ENCODE measurements at places on chromosomes 5 and 9.

DNA sequence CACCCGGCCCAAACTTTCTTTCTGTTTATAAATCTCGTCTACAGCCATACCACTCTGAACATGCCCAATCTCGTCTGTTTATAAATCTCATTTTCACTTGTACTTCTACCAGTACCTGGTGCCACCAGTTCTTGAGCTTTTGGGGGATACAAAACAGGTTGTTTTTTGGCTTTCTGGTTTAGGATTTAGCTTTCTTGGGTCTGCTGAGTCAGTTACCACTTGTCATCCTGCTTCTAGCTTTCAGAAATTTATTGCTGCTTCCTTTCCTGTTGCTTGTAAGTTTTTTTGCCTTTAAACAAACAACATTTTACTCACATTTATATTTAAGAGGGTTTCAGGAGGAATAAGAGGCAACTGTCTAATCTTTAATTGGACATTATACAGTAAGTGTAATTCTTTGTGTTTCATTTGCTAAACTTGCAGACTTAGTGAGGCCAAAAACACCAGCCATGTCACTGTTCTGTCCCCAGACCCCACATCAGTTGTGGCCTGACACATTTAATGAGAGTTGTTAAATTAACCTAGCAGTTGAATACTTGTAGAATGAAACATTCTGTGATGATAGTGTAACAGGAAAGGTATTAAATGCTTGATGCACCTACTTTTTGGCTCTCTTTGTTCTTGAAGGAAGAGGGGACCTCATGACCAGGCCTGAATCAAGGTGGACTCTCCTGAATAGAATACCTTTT, 11.8 kb downstream of the NDFIP1 start:
- no peak for DNase-seq

DNA sequence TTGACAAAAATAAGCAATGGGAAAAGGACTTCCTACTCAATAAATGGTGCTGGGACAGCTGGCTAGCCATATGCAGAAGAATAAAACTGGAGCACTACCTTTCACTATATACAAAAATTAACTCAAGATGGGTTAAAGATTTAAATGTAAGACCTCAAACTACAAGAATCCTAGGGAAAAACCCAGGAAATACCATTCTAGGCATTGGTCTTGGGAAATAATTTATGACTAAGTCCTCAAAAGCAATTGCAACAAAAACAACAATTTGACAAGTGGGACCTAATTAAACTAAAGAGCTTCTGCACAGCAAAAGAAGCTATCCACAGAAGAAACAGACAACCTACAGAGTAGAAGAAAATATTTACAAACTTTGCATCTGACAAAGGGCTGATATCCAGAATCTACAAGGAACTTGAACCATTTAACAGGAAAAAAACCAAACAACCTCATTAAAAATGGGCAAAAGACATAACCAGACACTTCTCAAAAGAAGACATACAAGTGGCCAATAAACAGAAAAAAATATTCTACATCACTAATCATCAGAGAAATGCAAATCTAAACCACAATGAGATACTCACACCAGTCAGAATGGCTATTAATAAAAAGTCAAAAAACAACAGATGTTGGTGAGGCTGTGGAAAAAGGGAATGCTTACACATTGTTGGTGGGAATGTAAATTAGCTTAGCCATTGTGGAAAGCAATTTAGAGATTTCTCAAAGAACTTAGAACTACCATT, 75.2 kb upstream of the CPEB4 start:
- no peak for DNase-seq

GRCh38 chr5:74556631-74557595, 83.6 kb downstream of the ENC1 start:
- DNase-seq, result no peak

- DNase-seq, result no peak
Observed at GRCh38 chr5:124906339-124907097, 160.1 kb upstream of the ZNF608 start.

DNA sequence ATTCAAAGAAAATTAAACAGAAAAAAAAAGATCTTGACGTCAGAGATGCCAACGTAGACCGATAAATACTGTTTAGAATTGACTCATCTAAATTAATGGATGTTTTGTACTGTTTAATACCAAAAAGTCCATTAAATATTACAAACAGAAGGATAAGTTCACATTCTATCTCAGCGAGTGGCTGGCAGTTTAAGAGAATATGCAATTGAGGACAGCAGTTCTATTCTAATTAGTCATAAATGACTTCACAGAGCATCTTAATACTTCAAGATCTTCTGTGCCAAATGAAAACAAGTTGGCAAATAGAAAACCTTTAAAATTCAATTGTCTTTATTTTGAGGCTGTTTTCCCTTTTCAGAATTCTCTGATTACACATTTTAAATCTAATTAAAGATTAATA, 326.6 kb upstream of the NREP start:
- no peak for DNase-seq

- DNase-seq, result no peak
Observed at GRCh38 chr5:131245948-131246347, 17.9 kb upstream of the CDC42SE2 start.

DNA sequence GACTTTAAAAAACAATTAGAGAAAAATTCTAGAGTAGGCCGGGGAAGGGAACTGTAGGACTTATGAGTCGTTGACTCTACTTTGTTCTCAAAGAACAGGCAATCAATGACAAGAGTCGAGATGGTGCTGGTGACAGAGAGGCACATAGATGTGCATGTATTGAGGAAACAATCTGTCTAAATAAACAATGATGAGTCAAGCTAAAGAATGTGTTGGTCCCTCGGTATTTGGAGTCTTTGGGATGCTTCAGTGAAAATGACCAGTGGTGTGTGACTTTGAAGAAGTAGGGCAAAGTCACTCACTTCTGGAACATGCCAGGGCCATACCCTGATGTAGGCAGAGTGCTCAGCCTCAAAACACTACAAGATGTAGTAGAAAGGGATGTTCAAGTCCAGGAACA, 288.1 kb upstream of the PANK3 start:
- no peak for DNase-seq

Measured in right renal pelvis (tissue), 4 donors.